Nephron progenitor cell (in vitro differentiated cells): ENCODE measurements at places on chromosomes 2 and 18.

GRCh38 chr2:188028739-188029138 is 262.9 kb upstream of the GULP1 start:
- DNase-seq = no peak

GRCh38 chr18:38648179-38648578 is 1082.6 kb upstream of the CELF4 start:
- DNase-seq = no peak

- DNase-seq = no peak
Observed at GRCh38 chr18:28823506-28824182, 646.7 kb upstream of the CDH2 start.

DNA sequence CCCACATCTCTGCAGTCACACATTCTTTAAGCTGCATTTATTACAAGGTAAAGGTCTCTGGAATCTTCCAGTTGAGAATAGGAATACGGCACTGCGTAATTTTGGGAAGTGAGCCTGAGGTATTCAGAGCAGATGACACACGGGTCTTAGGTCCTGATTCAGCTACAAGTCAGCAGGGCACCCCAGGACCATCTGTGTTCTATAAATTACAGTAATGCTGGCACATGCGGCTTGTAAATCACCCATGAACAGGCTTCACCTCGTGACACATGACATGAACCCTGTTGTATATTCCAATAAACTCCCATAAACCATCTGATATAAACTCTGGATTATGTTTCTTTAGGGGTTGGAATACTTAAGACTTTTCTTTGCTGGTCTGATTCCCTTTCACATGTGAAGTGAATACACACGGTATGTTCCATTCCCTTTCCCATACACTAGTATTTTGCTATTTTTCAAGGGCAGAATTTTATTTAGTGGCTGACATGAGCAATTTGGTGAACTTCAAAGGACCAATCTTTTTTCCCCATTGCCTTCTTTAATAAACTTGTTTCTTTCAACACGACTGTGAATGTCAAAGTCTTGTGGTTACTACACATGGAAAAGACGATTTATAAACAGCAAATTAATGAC is 298.6 kb downstream of the MEIS1 start:
- DNase-seq = peak; percentile 8

DNA sequence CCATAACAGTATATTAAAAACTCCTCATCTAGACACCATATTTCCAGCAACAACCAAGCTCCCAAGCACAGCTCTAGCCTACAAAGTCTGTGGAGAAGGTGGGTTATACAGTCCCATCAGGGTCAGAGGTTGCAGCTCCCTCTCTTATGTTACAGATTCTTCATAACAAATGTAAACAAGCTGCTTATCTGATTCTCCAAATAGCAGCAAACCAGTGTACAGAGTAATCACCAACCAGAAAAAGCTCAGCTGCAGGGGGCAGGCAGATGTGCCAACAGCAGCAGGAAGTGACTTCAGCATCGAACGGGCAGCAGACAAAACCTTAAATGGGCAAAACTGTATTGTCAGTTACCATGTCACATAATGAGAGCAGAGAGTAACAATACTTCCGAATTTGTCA is 52.9 kb upstream of the NABP1 start:
- no peak for DNase-seq

GRCh38 chr2:8344144-8345097 is 337.4 kb upstream of the ID2 start:
- DNase-seq = no peak

DNA sequence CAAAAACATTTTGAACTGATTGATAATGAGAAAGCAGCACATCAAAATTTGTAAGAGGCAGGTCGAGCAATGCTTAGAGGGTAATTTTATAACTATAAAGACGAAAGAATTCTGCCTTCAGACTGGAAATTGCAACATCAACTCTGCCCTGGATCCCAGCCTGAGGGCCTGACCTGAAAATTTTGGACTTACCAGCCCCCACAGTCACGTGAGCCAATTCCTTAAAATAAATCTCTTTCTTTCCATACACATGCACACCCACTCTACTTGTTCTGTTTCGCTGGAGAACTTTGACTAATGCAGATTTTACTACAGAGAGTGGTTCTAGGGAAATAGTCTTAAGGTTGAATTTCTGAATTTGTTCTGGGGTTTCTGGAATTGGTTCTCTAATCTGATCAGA is 14.6 kb upstream of the ACOXL start:
- no peak for DNase-seq

DNA sequence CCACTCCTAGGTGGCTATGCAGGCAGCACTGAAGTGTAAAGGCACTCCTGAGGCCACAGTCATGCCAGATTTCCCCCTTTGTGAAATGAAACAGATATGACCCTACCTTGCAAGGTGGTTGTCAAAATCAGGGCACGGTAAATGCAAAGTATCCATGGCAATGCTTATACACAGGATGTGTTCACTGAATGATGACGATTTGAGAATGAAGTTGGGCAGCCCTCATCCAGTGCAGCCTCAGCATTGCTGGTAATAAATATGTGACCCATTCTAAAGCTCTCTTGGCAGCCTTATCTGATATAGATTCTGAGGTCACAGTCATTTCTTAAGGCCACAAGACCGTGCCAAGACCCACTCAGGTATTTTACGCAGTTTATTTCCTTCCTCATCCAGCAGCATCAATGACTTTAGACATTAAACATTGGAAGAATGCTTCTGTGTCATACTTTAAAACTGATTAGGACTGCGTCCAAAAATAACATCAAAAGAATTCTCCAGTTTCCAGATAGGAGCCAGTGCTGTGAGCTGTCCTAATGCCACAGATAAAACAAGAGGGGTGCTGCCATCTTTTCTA is 125.5 kb upstream of the SERTAD2 start:
- DNase-seq = no peak

DNA sequence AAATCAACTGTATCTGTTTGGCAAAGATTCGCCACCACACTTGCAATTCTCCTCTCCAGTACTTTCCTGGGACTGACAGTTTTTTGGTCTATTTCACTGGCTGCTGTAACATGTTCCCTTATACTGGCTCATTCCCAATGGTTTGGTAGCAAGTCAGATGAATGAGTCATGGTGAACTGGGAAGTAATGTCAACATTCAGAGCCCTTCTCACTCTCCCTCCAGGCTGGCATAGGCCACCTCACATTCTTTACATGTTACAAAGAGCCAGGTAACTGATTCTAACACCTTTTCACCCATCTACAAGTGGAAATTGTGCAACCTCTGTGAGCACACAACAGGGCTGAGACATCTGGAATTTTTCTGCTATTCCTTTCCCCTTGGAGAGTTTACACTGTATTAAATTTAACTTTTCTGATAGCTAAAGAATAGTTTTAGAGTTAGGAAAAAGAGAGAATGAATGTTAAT is 111.3 kb upstream of the TLK1 start:
- DNase-seq = no peak

DNA sequence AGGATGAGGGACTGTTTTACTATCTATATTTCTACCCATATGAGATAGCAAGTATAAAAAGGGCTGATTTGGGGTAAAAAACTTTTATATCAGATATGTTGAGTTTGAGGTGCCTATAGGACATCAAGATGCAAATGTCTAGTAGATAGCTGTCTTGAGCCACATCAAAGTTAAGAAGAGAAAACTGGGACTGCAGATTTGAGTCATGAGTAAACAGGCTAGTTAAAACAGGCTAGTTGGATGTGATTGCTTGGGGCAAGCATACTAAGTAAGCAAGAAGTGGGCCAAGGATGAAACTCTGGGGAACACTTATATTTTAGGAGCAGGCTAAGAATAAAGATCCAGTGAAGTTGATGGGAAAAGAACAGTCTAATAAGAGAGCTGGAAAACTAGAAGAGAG is 2.8 kb upstream of the SCRN3 start:
- DNase-seq = no peak

GRCh38 chr2:172753610-172754009 is 18.0 kb downstream of the RAPGEF4 start:
- no peak for DNase-seq

GRCh38 chr18:12597760-12598159 is 60.1 kb downstream of the SPIRE1 start:
- no peak for DNase-seq

GRCh38 chr2:66414896-66415295 is 20.0 kb upstream of the MEIS1 start:
- DNase-seq = no peak

DNA sequence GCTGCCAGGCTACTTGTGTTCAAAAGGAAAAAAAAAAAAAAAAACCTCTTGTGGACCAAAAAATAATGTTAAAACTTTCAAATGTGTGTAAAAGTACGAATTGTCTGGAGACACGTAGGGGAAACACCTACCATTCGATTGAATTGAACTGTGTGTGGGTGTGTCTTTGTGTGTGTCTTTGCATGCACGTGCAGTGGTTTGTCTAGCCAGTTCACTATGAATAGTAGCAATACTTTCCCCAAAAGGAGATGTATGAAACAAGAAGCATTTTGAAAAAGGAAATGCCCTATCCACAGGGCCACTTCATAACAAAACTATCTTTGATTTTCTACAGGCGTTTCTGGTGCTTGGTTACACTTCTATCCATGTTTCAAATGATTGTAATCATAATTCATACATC is 186.8 kb downstream of the RPRM start:
- no peak for DNase-seq

DNA sequence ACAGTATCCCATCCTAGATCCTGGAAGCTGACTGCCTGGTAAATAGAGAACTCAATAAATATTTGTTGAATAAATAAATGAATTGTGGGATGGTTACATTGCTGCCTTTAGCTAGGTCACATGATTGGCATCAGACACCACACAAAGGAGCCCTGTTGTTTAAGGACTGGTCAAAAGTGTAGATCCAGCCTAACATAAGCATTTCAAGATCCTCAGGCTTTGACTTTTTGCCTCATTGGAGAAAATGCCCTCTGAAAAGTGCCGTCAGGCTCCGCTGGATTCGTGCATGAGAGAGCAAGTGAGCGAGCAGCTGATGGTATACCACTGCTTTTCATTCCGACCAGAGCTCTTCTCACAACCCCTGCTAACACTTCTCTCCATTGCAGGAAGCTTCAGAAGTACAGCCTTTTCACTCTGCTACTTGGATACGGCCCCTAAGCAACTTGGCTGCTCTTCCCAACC is 1.3 kb upstream of the ZNF24 start:
- DNase-seq = peak; percentile 28

GRCh38 chr2:10022445-10022844 is 20.9 kb upstream of the KLF11 start:
- no peak for DNase-seq

DNA sequence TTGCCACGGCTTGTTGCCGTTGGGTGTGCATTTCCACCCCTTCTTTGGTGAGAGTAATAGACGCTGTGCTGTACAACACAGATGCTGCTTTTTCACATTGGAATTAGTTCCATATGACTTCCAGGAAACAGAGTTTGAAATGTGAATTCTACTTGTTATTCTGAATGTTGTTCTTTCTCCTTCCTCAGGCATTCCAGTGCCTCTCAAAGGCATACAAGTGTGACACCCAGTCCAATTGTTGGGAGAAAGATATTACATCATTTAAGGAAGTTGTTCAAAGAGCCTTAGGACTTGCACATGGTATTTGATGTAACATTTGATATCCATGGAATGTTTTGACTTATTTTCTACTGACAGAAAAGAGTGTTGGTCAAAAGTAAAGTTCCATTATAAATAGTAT is 134.4 kb upstream of the LTBP1 start:
- DNase-seq = no peak

- DNase-seq = no peak
Observed at GRCh38 chr2:137525132-137525531, 439.1 kb upstream of the HNMT start.

DNA sequence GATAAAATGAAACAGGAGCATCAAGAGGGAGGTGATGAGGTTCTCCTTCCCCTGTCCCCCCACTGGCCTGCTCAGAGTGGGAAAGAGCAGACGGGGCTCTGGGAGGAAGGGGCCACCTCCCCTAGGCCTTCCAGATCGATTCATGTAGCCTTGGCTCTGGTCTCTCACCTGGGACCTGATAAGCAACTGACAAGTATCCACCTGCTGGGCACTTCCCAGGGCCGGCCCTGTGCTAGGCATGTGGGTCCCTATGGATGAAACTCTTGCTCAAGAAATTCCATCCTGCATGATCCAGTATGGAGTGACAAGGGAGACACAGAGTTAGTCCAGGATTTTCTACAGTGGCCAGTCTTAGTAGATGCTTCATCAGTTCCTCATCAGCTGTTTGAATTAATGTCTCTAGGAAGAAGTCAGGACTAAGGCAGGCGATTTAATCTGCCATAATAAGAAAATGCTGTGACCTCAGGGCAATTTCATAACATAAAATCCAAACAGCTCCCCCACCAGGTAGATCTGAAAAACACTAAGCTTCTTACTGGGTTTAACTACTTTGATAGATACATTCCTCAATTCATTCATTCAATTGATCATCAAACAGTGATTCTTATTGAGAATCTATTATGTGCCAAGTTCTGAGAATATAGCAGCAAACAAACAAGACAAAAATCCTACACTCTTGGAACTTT is 44.7 kb upstream of the ZFP36L2 start:
- DNase-seq = no peak

- no peak for DNase-seq
Observed at GRCh38 chr2:101398116-101398821, 11.0 kb upstream of the CREG2 start.

GRCh38 chr18:75376004-75376403 is 51.5 kb downstream of the SMIM21 start:
- DNase-seq = no peak

DNA sequence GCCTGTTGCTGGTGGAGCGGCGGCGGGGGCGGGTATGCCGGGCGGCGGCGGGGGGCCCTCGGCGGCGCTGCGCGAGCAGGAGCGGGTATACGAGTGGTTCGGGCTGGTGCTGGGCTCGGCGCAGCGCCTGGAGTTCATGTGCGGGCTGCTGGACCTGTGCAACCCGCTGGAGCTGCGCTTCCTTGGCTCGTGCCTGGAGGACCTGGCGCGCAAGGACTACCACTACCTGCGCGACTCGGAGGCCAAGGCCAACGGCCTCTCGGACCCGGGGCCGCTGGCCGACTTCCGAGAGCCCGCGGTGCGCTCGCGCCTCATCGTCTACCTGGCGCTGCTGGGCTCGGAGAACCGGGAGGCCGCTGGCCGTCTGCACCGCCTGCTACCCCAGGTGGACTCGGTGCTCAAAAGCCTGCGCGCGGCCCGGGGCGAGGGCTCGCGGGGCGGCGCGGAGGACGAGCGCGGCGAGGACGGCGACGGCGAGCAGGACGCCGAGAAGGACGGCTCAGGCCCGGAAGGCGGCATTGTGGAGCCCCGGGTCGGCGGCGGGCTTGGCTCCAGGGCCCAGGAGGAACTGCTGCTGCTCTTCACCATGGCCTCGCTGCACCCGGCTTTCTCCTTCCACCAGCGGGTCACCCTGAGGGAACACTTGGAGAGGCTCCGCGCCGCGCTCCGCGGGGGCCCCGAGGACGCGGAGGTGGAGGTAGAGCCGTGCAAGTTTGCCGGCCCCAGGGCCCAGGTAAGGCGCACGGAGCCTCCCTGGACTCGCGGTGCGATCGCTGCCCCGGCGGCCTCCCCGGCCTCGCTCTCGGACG is 1.0 kb downstream of the ZCCHC2 start:
- DNase-seq = peak; percentile 63

DNA sequence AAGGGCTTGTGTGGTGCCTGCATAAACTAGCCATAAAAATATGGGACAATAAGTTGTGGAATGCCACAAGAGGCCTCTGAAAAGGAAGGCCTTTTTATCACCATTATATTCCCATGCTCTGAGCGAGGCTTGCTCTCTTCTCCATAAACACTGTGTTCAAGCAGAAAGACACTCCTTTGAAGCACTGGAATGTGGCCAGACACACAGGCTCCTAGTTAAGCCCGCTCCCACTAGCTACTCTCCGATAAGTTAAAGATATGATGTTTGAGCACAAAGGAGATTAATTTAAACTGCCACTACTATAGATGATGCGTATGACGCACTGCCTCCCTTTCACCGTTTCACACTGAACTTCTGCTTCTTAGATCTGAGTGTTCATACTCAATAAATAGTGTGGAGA is 188.7 kb upstream of the TWIST2 start:
- no peak for DNase-seq

GRCh38 chr2:36695746-36696415 is 626 bp upstream of the VIT start:
- DNase-seq = no peak
